ENCODE measurements at places on chromosomes 4 and X.

GRCh38 chrX:44876767-44877166, 3.8 kb downstream of the KDM6A start:
- no peak for DNase-seq

DNA sequence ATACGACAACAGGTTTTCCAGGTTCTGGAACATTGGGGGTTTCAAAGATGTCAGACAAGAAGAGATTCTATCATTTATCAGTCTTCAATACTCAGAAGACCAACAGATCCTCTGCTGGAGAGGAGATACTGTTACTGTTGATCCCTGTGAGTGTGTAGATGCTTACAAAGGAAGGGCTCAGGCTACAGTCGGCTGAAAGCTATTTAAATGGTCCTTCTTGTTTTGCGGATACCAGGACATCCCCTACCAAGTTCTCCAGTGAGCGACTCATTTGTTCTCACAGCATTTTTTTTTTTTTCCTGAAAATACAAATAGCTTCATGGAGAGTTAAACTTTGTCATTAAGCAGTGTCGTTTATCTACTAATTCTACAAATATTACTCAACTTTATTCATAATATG, 201.6 kb downstream of the CAMK2D start:
- no peak for DNase-seq

DNA sequence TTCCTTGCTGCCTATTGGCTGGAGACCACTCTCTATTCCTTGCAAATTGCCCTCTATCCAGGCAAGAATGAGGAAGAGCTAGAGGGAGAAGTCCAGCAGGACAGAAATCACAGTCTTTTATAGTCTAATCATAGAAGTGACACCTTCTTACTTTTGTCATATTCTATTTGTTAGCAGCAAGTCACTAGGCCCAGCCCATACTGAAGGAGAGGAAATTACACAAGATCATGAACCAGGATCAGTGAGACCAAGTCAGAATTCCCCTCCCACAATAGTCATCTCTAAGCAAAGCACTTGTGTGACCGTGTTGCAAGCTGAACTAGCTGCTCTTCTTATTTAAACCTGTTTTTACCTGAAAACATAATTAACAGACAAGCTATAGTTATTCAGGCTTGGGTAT, 317.7 kb downstream of the INPP4B start:
- no peak for DNase-seq

GRCh38 chr4:108972613-108973283, 209.9 kb upstream of the ETNPPL start:
- no peak for DNase-seq

- DNase-seq: no peak
Observed at GRCh38 chr4:87895964-87896621, 63.3 kb downstream of the MEPE start.
